RWPE2 (cell line): ENCODE measurements at places on chromosomes 1 and 21.
A peak's percentile ranks its signal among the peaks of the same experiment; 100 is the strongest.

DNA sequence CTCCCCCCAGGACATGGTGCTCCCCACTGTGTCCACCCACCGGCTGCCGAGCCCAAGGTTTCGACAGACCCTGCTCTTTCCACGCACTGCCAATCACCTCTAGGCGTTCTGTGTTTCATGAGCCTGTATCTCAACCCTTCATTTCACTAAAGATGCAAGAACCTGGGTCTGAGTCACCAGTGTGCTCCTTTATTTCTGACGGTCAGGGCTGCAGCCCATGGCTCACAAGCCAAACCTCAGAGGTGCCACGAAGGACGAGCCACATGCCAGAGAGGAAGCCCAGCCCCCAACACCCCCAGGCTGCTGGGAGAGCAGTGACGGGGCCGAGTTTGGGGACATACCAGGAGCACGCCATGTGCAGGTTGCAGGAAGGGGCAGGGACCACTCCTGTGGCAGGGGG, 79.2 kb upstream of the ARHGEF16 start:
- no peak for DNase-seq

GRCh38 chr1:101281751-101282150, 44.9 kb downstream of the S1PR1 start:
- no peak for DNase-seq

- DNase-seq: no peak
Measured at GRCh38 chr1:30990591-30990990, 74.9 kb downstream of the PUM1 start.

DNA sequence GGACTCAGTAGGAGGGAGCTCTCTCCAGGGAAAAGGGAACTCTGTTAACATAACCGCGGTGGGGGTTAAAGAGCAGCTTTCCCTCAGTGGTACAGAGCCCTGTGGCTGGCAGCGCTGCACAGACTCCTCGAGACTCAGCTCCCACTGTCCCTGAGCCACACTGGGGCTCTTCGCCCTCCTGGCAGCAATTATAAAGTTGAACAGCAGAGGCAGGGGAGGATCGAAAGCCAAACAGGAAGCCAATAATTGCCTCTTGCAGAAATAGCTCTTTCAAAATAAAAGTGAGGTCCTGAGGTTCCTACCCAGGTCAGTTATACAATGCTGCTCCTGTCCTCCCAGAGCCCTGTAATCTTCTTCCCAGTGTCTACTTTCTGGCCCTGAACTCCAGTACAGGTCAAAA, 77.0 kb downstream of the FAM78B start:
- no peak for DNase-seq

GRCh38 chr21:45856442-45856841, 125.1 kb upstream of the COL6A1 start:
- no peak for DNase-seq

DNA sequence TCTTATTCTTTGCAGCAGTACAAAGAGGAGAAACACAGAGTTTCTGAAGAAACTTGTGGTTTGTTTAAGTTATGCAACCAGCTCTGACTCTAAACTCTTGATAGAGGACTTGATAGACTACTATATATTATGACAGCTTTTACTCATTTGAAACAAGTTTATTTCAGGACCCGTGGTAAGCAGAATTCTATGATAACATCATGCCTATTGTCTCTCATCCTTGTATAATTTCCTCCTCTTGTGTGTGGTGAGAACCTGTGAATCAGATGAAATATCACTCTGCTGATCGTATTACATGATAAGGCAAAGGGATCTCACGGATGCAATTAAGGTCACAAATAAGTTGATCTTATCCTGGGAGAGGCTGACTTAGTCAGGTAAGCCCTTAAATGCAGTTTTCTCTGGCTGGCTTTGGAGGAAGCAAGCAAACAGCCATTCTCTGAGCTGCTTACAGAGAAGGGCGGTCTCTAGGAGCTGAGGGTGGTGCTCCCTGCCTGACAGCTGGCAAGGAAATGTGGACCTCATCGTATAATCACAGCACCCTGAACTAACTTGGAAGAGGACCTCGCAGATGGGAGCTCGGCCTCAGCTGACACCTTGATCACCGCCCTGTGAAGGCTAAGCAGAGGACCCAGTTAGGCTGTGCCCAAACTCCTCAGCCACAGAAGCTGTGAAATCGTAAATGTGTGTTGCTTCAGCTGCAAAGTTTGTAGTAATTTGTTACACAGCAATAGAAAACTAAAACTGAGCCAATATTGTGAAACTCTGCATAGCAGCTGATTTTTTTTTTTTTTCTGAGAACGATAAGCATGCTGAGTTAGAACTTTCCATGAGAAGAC, 151.1 kb upstream of the DPT start:
- DNase-seq: no peak

DNA sequence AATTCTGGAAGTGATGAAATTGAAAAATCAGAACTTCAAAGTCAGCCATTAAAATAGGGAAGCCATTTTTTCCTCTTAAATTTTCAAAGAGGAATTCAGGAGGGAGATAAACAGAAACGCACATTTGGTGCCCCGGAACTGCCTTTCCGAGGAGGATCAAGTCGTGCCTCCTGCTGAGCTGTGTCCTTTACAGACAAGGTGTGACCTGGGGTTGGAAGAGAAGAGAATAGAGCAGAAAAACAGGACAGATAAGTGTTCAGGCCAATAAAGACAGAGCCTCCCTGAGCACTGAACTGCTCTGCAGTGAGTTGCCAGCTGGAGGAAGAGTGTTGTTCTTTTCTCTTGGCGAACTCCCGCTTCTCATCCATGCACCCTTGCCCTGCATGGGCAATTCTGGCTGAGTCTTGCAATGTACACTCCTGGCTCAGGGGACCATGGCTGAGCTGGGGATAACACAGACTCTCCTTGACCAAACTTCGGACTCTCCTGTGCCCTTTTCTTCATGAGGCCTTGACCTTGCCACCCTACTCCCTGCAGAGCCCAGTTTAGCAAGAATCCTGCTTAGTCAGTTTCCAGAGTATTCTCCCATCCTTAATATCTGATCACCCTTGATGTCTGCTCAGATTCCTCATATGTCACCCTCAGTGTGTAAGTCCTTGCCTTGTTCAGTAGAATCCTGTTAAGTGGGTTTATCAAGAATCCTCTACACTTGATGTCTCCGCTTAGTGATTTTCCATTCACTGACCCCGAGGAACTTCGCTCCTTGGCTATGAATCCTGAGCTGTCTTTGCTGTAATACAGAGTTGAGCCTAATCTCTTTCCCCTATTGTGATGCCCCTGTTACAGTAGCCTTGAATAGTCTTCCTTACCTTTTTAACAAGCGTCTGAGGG, 1.3 kb upstream of the MTARC1 start:
- DNase-seq: no peak

- DNase-seq: no peak
Measured at GRCh38 chr1:52296345-52296744, 69.7 kb downstream of the CC2D1B start.

DNA sequence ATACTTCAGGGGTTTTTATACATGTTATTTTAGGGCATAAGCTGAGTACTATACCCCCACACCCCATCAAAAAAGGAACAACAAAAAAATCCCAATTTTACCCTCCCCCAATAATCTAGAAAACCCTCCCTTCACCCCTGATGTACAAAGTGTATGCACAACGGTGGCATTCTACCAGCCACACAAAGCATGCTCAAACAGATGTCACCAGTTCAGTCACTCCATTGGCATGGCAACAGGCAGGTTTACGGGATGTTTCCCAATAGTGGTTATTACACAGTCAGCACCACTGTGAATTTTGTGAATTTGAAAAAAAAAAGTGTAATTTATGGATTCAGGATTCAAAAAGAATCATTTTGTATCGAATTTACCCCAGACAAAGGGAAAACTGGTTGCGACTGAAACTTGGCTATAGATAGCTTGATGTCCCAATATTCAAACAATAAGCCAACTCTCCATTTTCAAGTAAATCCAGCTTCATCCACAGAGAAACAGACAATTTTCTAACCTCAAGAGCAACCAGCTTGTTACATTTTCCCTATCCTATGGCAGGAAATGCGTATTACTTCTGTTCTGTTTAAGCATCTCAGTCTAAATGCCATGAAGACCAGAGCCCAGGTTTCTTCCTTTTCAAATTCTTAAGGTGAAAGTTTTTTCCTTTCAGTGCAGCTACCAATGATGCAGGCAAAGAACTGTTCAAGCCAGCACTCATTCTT, 34.0 kb upstream of the SLC45A3 start:
- DNase-seq: no peak

GRCh38 chr1:53305650-53306049, 22.2 kb downstream of the LRP8 start:
- DNase-seq: no peak

- DNase-seq: no peak
Measured at GRCh38 chr21:16865632-16866031, 647.2 kb upstream of the CXADR start.

DNA sequence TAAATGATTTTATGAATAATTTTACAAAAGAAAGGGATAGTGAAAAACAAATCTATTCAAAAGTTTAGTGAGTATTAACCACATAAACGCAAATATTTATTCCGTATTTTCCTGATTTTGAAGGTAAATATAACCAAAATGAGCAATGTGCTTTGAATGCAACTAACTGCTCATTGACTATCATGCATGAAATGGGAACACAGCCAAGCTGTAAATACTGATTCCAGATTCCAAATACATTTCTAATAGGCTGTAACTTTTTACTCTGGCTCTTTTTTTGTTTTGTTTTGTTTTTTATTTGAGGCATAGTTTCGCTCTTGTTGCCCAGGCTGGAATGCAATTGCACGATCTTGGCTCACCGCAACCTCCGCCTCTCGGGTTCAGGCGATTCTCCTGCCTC, 41.8 kb downstream of the SELENOF start:
- no peak for DNase-seq

GRCh38 chr1:218642033-218642948, 297.2 kb downstream of the TGFB2 start:
- DNase-seq: no peak

DNA sequence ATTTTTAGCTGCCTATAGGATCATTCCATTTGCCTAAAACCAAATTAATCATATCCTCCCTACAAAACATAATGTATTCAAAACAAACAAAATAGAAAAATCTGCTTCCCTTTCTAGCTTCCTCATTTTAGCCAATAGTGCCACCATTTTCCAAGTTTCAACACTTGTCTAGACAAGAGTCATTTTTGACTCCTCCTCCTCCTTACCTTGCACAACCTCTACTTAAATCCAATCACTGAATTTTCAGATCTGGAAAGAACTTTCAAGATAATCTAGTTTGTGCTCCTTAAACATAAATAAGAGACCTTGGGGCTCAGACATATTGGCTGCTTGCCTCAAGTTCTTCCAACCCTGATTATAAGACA, 7.4 kb downstream of the STX6 start:
- no peak for DNase-seq

GRCh38 chr1:1427106-1427819, 6.2 kb upstream of the ANKRD65 start:
- peak; percentile 84 for DNase-seq

GRCh38 chr1:20730690-20731056, 1.8 kb downstream of the SH2D5 start:
- no peak for DNase-seq

- DNase-seq: no peak
Measured at GRCh38 chr1:61274939-61275338, 192.6 kb downstream of the NFIA start.

DNA sequence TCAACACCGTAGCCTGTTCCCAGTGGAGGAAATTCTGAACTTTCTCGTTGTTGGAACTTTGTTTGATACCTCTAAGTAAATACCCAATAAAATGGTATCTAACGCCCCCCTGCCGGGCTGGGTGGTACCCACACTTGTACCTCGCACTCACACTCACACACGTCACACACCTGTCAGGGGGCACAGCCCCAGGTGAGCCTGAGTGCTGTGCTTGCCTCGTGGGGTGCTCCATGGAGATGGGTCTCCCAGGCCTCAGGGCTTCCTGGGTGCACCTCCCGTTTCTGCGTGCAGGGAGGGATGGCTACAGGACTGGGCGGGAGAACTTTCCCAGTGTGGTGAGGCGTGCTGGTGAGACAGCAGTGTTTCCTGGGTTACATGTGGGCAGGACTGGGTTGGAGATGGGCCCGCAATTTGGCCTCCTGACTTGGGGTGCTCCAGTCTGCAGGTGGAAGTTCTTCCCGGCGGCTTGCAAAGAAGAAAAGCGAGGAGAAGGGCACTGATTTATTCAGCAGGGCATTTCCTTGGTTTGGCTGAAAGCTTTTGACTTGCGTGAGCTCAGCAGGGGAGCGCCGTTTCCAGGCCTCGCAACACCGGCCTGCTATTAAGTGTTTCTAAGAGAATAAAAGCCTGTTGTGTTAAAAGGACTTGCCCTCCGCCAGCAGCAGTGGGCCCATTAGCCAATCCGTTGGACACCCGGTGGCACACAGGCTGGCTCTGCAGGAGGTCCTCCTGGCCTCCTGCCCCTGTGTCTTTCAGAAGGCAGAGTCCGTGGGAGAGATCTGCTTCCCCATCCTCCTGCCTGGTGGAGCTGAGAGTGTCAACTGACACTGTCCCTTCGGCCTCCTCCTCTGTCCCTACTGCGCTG, 79.7 kb downstream of the KIF26B start:
- DNase-seq: no peak

DNA sequence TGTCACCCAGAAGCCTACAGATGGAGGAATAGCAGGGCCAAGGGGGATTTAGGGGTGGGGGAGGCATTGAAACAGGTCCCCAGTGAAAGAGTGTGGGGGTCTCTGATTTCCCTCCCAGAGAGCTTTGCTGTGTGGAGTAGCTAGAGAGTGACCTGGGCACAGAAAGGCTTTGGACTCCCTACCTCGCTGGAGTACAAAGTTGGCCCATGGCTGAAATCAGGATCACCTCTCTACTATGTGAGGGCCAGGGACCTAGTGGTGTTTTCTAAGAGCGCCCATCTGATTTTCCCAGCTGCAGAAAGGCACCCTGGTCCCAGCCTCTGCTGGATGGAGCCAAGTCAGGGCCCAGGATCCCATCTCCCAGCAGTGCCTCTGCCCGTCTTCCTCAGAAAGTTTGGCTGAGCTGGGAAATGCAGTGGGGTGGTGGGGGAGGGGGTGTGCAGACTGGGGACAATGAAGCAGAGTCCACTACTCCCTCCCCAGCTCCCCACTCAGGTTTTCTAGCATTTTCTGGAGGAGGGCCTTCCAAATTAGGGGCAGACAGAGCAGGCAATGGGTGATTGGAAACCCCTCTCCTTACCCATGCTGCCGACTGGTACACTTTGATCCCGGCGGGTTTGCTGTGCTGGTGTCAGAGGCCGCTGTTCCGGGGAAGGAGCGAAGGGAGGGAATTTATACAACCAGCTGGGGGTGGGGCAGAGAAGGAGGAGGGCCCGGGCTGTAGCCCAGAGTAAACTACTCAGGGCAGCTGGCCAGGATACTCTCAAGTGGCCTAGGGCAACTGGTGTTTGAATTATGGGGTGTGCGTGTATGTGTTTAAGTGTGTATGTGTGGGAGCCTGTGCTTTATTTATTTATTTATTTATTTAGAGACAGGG, at the start of gene SELENBP1:
Gene SELENBP1 (minus strand): TSS at position 648 of the 877 bp plus-strand sequence. CDS start 64 bp downstream, at position 584.
- no peak for DNase-seq

- DNase-seq: no peak
Measured at GRCh38 chr1:180606155-180606554, 25.7 kb upstream of the XPR1 start.

- DNase-seq: no peak
Measured at GRCh38 chr1:3140437-3140836, 71.4 kb downstream of the PRDM16 start.

- DNase-seq: no peak
Measured at GRCh38 chr1:84884671-84885389, 8.2 kb downstream of the LPAR3 start.

GRCh38 chr1:209375097-209375496, 208.4 kb upstream of the CAMK1G start:
- no peak for DNase-seq

- DNase-seq: no peak
Measured at GRCh38 chr1:112618114-112618720, 724 bp downstream of the ST7L start.
